NCI-H1436 treated with DMSO at 0.1 percent for 48 hours (cell line): ENCODE measurements at places on chromosomes 11 and 22.

DNA sequence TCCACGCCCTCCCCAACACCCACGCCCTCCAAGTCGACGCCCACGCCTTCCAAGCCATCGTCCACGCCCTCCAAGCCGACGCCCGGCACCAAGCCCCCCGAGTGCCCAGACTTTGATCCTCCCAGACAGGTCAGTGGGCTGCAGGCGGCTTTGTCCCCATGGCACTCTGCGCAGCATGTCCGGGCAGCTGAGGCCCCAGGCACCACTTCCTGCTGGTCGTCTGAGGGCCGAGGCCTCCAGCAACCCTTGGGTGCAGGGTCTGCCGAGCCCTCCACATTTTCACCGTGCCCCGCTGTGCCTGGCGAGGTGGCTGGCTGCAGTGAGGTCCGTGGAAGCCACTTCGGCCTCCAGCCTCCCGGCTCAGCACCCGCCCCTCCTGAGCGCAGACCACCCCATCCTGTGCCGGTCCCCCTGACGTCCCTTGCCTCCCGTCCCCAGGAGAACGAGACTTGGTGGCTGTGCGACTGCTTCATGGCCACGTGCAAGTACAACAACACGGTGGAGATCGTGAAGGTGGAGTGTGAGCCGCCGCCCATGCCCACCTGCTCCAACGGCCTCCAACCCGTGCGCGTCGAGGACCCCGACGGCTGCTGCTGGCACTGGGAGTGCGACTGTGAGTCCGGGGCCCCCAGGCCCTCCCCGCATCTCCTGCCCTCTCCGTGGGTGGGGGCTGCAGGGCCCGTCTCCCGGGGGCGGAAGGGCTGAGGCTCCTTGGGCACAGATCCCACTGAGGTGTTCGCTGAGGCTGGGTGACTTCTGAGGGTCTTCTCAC lies 26.8 kb downstream of the MUC2 start:
- DNase-seq = no peak

- no peak for DNase-seq
Observed at GRCh38 chr11:22681281-22681812, 14.9 kb downstream of the GAS2 start.

GRCh38 chr11:8384199-8384821 lies 120.6 kb upstream of the LMO1 start:
- no peak for DNase-seq

- no peak for DNase-seq
Observed at GRCh38 chr11:29260939-29261705, 755.7 kb downstream of the KCNA4 start.

DNA sequence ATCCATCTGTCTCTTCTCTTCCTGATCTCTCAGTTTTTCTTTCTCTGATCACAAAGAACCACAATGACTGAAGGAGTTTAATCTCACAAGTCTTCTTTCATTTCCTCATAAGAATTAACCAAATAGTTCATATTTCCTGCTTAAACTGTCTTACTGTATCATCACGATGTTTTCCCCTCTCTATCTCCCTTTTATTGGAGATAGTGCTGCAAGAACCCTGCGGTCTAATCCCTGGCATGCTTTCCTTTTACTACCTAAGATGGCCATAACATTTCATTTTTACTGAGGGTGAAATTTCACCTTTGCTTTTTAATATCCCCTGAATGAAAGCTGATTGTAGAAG lies 28.9 kb downstream of the CARD18 start:
- no peak for DNase-seq
